Activated CD8-positive, alpha-beta T cell treated with anti-CD3 and anti-CD28 coated beads for 36 hours (primary cell): ENCODE measurements at places on chromosomes 5 and 9. TPM values are rescaled to one million over a fixed set of nuclear protein-coding genes. Genes with fewer than 3 reads are reported as not detected.
A peak's percentile ranks its signal among the peaks of the same experiment; 100 is the strongest.

The C5orf58 gene
- not detected for total RNA-seq

The CNTNAP3B gene
- total RNA-seq, result not detected

DNA sequence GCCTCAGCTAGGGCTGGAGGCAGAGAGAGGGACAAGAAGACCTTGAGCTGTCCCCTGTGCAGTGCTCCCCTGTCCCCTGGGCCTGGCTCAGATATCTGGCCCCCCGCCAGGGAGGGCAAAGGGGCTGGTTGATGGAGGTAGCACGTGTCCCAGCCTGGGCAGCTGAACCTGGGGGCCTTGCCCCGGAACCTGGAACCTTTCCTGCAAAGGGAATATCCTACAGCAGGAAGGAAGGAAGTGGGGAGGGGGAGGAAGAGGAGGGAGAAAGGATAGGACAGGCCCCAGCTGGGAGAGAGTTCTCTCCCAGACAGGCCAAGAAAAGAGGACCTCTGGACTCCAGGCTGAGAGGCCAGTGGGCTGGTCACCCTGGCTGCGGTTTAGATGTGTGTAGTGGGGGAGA, 27.6 kb upstream of the PSD2 start:
- H3K4me3 ChIP-seq, result no peak overlapping the region
- H3K4me1 ChIP-seq, result peaks cover 12% of the 10 kb centered on the region
- no peak overlapping the region for H3K27ac ChIP-seq
- DNase-seq, result no peak

DNA sequence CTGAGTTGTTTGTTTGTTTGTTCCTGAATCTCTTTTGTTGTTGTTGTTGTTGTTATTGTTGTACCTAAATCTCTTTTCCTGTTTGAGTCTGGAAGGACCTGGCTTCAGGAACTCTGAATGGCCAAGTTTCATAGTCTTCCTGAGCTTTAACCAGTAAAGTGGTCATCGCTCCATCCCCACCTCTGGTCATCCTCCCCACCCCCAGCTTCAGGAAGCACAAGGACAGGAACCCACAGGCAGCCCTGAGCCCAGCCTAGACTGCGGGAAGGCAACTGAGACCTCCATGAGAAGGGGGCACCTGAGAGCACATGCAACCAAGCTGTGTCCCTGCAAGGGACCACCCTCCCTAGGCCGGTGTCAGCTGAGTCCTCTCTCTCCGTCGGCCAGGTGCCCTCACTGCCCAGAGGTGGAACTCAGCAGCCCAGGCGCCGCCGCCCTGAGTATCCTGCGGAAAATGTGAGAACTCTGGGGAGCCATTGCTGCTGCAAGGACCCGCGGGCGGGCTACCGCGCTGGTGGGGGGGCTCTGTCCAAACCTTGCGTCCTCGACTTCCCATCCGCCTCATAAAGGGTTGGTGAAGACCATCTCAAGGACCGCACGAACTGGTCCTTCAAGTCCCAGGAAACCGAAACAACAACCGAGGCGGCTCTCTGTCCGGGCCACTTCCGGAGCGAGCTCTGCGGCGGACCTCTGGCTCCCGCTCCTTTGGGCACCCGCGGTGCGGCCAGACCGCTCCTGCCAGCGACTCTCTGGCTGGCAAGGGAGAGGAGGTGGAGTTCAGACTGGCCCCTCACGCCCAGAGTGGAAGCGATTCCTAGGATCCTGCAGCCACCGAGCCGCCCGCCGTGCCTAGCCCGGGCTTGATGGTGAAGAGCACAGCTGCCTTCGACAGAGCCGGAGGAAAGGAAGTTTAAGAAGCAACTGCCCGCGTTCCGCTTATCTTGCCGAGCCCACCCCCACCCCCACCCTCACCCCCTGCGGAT, 4.2 kb downstream of the BARX1 start:
- no peak overlapping the region for H3K27ac ChIP-seq
- peak overlapping the region; percentile 54 for H3K4me3 ChIP-seq
- peaks cover 47% of the 10 kb centered on the region for H3K4me1 ChIP-seq
- peaks cover 78% of the 10 kb centered on the region for H3K27me3 ChIP-seq
- DNase-seq, result peak; percentile 20
- H3K36me3 ChIP-seq, result peaks cover 3% of the 10 kb centered on the region

DNA sequence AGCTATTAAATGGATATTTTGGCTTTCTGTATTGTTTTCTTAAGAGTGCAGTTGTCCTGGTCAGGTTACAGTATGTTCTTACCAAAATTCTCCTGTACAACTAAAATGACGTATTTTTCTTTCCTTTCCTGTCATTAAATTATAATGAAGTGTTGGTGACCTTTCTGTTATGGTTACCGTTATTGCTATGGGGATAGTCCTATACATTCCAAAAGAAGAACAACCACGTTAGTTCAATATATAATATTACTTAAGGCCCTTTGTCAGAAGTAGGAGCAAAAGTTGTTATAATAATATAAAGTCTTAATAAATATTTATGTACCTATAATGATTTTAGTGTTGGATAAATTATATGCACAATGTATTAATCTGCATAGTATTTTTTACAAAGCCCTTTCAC, 82.4 kb upstream of the NREP start:
- peaks cover 4% of the 10 kb centered on the region for H3K27me3 ChIP-seq
- no peaks in the 10 kb centered on the region for H3K4me1 ChIP-seq
- H3K36me3 ChIP-seq, result no peaks in the 10 kb centered on the region
- DNase-seq, result no peak

- H3K27me3 ChIP-seq, result no peaks in the 10 kb centered on the region
- DNase-seq, result no peak
- peaks cover 49% of the 10 kb centered on the region for H3K36me3 ChIP-seq
- peaks cover 16% of the 10 kb centered on the region for H3K4me1 ChIP-seq
- H3K4me3 ChIP-seq, result no peak overlapping the region
- H3K27ac ChIP-seq, result peak overlapping the region; percentile 6
Observed at GRCh38 chr9:137764171-137764671, 113.4 kb upstream of the CACNA1B start.

DNA sequence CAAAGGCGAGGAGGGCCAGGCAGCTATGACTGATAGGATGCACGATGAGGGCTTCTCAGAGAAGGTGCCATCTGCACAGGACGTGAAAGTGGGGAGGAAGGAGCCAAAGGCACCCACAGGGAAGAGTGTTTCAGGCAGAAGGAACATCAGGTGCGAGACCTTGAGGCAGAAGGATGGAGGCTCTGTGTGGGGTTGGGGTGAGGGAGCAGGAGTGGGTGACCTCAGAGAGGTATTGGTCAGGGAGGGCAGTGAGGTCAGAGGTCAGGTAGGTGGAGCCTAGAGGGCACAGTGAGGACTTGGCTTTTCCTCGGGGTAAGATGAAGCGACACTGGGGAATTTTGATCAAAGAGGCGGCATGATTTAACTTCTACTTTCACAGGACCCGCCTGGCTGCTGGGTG, 64.7 kb upstream of the XPA start:
- no peaks in the 10 kb centered on the region for H3K36me3 ChIP-seq
- no peak overlapping the region for H3K4me3 ChIP-seq
- peaks cover 34% of the 10 kb centered on the region for H3K27me3 ChIP-seq
- H3K27ac ChIP-seq, result no peak overlapping the region
- no peaks in the 10 kb centered on the region for H3K4me1 ChIP-seq
- no peak for DNase-seq

DNA sequence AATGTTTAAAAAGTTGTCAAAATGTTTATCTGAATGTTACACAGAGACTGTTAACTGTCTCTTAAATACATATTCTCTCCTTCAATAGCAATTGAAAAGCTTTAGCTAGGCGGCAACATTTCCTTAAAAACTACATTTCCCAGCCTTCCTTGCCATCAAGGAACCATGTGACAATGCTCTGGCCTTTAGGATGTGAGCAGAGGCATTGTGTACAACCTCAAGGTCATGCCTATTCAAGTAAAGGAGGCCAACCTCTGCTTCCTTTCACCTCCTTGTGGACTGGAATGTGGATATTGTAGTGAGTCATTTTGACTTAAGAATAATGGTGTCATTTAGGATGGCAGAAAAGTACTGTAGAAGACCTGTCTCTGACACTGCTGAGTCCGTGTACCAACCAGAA, 23.7 kb upstream of the MROH2B start:
- no peaks in the 10 kb centered on the region for H3K36me3 ChIP-seq
- no peak overlapping the region for H3K27ac ChIP-seq
- H3K4me1 ChIP-seq, result no peaks in the 10 kb centered on the region
- H3K27me3 ChIP-seq, result no peaks in the 10 kb centered on the region
- no peak for DNase-seq

GRCh38 chr9:18798106-18798505, 234.9 kb downstream of the SAXO1 start:
- H3K36me3 ChIP-seq, result no peaks in the 10 kb centered on the region
- peaks cover 8% of the 10 kb centered on the region for H3K27me3 ChIP-seq
- no peak for DNase-seq
